ENCODE measurements at places on chromosomes 3 and 15.

GRCh38 chr3:43340403-43340802 is 54.1 kb downstream of the SNRK start:
- DNase-seq: no peak

- DNase-seq: no peak
Measured at GRCh38 chr3:14522129-14522691, 17.9 kb downstream of the GRIP2 start.

GRCh38 chr3:68972358-68972979 is 40.1 kb upstream of the TAFA4 start:
- DNase-seq: peak; percentile 54

DNA sequence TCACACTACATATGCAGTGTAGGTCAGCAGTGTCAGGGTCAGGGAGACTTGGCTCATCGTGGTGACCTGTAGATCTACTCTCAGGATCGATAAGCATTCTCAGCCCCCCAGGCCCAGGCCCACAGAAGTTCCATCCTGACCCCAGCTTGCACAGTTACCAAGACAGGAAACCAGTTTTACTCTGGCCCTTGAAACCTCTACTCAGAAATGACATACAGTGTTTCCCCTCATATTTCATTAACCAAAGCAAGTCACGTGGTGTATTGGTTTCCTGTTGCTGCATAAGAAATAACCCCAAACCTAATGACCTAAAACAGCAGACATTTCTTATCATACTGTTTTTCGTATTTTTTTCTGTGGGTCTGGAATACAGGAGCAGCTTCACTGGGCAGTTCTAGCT is 242.2 kb downstream of the SLCO3A1 start:
- no peak for DNase-seq

DNA sequence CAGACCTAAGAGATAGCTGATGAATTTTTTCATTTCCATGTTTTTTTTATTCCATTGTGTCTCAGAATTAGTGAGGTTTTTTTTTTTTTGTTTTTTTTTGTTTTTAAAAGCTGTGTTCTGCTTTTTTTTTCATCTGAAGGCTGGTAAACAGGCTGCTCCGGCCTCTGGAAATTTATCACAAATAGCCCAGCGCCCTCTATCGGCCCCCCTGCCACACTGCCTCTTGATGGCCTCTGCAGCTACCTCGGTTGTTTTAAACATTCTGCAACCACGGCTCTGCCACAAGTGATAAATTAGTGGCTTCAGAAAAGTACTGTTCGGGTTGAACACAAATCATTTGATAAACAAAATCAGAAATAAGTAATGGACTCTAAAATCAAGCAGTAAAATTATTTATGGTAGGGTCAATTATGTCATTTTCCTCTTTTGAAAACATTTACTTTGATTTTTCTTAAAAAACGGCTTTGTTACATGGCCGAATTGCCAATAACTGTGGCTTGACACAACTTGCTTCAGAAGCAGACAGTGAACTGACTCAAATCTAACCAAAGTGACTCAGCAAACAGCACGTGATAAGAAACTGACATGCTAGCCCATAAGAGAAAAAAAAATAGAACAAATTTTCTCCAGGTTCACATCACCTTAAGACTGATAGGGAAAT is 87.8 kb downstream of the RSL24D1 start:
- peak; percentile 76 for DNase-seq

- no peak for DNase-seq
Measured at GRCh38 chr15:31606931-31607497, 280.4 kb downstream of the KLF13 start.

- peak; percentile 72 for DNase-seq
Measured at GRCh38 chr15:82999905-83000671, 11.4 kb downstream of the C15orf40 start.

GRCh38 chr15:60265057-60265456 is 132.7 kb downstream of the ANXA2 start:
- DNase-seq: no peak

DNA sequence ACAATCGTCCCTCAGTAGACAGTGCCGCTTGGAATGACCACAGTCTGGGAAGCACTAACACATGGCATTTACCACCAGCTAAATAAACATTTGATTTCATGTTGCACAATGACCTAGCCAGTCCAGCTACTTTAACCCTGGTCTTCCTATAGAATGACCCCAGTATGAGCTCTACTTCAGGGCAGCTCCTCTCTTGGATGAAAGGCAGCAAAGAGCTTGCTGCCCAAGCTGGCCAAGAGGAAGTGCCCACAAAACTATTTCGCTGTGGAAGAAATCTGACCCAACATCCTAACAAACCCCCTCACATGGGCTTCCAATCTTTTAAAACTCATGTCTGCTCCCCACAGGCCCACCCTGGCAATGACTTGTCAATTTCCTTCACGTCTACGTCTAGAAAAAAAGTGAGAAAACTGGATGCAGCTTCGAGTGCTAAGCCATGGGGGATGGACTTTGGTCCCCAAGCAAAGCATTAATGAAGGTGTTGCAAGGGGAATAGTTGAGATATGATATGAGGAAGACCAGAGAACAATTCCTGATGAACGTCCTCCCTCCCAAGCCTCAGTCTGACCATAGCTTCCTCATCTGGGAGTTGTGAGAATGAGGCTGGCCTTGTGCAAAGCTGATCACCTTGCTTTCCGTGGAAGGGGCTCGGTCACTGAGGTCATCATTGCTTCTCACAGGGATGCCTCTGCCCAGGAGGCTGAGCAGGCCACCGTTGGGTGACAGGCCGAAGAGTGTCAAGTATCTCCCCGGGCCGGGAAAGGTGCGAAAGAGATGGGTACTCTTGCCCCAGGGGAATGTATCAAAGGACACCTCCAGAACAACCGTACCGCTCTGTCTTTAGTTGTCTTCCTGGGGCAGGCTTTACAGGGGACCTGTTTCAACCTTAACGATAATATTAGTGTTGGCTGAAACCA is 964 bp downstream of the SLC25A20 start:
- peak; percentile 27 for DNase-seq

GRCh38 chr3:128502712-128503111 is 9.7 kb upstream of the GATA2 start:
- DNase-seq: no peak

- DNase-seq: no peak
Measured at GRCh38 chr15:99359769-99360168, 108.5 kb downstream of the LRRC28 start.

- DNase-seq: no peak
Measured at GRCh38 chr3:141100531-141101320, 49.6 kb downstream of the SPSB4 start.

DNA sequence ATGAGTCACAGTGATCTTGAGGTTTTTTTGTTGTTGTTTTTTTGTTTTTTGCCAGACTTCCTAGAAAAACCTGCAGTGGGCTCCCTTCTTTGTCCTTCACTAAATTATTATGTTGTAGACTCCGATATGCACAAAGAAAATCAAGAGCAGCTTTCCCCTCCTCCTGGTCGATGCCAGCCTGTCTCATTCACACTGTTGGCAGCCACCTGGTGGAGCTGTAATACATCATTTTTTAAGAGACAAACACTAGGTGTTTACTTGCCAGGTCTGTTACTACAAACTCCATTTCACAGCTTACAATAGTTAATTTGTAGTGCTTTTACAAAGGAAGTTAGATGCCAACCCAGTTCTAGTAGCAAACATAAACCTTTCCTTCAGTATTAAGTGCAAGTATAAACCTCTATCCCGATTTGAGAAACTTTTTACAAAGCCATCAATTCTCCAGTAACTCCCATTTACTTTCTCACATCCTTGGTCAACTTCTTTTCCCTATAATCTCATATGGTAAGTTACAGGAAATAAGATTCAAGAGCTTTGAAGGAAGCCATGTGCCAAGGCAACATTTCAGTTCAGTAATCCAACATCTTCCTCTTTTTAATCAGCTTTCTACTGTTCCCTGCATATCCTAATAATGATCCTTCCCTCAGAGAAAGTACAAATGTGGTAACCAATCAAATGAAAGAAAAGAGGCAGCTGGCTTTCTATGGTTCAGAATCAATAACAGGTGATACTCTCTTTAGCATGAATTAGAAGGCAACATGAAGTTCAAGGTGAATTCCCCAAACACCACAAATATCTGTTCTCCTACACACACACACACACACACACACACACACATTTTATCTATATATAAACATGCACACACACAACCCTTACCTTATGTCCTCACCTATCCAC is 14.0 kb downstream of the AAGAB start:
- DNase-seq: peak; percentile 57

DNA sequence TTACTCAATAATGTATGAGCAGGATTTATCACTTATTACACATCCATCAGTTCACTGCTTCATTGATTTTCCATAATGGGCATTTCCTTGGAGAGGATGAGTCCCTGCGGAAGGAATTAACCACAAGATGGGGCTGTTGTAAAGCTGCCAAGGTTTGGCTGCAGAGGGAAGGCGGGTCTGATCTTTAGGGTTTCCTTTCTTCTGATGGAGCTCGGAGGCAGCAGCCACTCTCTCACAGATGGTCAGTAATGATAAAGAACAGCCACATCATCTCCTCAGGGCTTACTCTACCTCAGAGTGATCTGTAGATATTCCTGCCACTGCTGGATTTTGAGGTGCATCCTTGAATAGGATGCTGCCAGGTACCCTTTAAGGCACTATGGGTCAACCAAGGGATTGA is 115.2 kb downstream of the USP13 start:
- DNase-seq: peak; percentile 35

DNA sequence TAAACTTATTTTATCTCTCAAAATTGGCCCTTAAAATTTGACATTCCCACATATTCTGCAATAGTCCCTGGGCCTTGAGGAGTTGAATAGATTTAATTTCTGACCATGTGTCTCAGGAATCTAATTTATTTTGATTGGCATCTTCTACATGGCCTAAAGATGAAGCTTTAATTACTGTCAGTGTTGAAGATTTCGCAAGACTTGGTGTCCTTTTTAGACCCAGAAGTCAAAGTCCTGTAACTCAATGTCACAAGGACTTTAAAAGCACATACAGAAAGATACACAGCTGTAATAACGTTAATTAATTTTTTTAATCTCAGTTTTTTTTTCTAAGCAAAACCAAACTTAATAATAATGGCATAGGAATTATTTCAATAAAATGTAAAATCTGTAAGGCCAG is 163.9 kb downstream of the SUCNR1 start:
- no peak for DNase-seq

DNA sequence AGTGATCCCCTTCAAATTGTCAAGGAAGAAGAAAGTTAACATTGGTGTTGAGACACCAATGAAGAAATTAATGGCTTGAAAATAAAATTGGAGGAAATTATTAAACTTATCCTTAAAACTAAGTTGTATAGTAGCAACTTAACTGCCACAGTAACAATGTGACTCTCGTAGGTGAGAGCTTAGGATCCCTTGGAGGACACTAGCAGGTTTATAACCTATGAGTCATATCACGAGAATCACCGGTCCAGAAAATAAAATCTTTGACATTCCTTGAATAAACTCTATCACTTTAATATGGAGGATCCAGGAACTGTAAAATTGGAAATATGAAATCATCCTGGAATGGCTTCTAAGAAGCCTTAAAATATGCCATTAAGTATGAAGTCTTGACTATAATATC is 2.1 kb downstream of the GHSR start:
- no peak for DNase-seq

- no peak for DNase-seq
Measured at GRCh38 chr15:38928431-38928830, 363.8 kb upstream of the RASGRP1 start.

GRCh38 chr15:74453925-74454763 is 6.8 kb downstream of the UBL7 start:
- no peak for DNase-seq

DNA sequence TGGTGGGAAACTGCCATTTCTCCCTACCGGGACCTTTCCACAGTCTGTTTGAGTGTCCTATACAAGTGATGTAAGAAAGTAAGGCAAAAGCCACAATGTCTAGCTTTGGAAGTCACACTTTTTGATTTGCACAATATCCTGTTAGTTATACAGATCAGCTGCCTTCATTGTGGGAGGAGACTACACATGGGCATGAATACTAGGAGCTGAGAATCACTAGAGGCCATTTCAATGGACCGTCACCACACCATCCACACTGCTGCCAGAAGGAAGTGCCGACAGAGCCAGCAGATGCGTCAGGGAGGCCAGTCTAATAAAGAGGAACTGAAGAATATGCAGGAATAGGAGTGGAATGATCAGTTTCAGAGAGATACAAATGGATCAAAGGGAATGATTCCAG is 65.8 kb downstream of the SCN11A start:
- DNase-seq: no peak

GRCh38 chr3:184568924-184569829 is 7.6 kb downstream of the EPHB3 start:
- DNase-seq: peak; percentile 69

- no peak for DNase-seq
Measured at GRCh38 chr3:53768478-53769459, 77.5 kb downstream of the CHDH start.

GRCh38 chr15:83106994-83107840 is at the start of gene TM6SF1:
Gene TM6SF1, plus strand, starts transcription at chr15:83107645. Its CDS starts 36 bp downstream, at chr15:83107681.
- DNase-seq: peak; percentile 77

- DNase-seq: no peak
Measured at GRCh38 chr3:89925976-89926375, 818.6 kb downstream of the EPHA3 start.

DNA sequence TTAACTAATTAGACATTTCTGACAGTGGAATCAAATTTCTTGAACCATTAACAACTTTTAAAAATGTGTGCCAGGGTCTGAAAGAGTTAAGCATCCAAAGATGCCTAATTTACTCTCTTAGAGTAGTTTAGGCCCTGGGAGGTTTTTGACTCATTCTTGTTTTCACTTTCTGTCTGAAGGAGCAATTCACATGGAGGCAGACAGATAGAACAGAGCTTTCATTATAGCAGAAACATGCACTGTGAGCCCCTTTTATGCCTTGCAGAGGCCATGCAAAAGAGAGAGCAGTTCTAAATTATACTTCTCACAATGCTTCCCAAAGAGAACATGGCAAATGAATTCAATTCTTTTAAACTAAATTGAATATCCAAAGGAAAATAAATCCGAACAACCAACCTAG is 554.8 kb downstream of the MFSD1 start:
- no peak for DNase-seq

- no peak for DNase-seq
Measured at GRCh38 chr15:43748376-43748775, 2.1 kb downstream of the PDIA3 start.

- no peak for DNase-seq
Measured at GRCh38 chr15:92166029-92166428, 227.7 kb upstream of the ST8SIA2 start.

DNA sequence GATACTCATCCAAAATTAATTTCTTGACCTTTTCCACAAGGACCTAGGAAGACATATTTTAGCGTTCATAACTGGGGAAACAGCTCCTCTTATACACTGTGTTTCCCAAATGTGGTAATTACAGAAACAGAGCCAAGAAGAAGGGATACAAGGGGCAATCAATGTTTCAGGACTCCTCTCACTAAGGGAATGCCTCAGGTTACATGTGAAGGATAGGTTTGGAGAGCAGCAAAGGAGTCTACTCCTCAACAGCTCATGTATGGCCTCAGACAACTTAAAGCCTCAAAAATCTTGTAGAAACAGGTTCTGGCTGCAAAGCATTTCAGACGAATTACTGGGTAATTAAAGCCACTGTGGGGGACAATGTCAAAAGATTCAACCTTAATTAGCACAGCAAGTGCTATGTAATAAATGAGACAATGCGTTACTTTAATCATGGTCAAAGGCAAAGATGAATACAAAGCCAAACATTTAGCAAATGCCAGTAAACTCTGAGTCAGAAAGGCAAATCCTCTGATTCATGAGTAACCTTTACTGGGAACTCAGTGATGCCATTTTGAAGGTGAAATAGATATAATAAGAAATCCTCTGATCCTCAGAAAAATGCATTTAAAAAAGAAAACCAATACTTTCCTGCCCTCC is 1111.2 kb downstream of the TUSC7 start:
- no peak for DNase-seq
